ENCODE measurements at places on chromosomes 4 and X.

- no peak for DNase-seq
Observed at GRCh38 chr4:102246416-102246815, 98.9 kb downstream of the SLC39A8 start.

DNA sequence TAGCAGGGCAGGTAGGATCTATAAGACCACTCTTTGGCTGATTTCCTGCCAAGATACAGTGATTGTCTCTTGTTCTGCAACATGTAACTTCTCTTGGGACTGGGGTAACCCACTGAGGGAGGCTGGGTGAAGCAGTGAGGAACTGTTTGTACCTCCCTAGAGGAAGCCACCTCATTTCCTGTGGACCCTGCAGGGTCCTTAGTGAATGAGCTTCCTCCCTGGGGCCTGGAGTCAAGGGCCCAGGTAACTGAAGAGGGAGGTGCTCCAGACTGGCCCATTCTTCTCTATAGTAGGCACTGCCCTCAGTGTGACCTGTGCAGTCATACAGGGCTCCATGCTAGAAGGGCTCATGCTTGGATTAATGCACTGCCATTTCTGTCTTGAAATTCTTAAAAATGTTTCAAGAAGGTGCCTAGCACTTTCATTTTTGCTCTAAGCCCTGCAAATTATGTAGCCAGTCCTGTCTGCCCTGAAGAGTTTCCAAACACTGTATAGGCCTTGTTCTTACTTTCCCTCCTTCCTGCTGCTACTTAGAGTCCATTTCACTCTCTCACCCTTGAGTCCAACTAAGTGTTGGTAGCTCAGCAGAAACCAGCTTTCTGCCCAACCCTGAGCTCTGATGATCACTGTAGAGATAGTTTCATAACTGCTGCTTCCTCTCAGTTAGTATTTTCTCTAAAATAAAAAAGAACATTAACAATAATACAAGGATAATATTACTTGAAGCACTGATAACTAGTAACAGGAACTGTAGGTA is 8.5 kb upstream of the GRIA3 start:
- DNase-seq = no peak

GRCh38 chr4:168076989-168077725 is 15.2 kb upstream of the ANXA10 start:
- DNase-seq = peak; percentile 81

DNA sequence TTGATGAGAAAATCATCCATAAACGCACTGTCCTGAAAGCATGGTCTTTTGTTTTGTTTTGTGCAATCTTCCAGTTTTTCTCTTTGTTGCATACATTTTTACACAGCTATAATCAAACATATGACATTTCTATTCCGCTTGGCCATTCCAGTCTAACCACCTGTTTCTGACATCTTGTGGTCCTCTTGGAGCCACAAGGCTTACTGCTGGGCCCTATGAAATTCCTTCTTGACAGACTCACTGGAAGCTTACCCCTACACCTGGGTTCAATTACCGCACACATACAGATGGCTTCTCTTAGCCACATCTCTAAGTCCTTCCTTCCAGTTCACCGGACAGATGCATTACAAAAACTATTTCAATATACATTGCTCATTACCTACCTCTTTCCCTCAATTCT is 72.4 kb downstream of the PAPSS1 start:
- no peak for DNase-seq

- no peak for DNase-seq
Observed at GRCh38 chr4:10347281-10347795, 109.9 kb downstream of the ZNF518B start.

Data from kidney (tissue), 22 donors.